Activated naive CD8-positive, alpha-beta T cell treated with anti-CD3 and anti-CD28 coated beads for 36 hours (primary cell): ENCODE measurements at places on chromosomes 12 and 14. TPM values are rescaled to one million over a fixed set of nuclear protein-coding genes. Genes with fewer than 3 reads are reported as not detected.
A peak's percentile ranks its signal among the peaks of the same experiment; 100 is the strongest.

DNA sequence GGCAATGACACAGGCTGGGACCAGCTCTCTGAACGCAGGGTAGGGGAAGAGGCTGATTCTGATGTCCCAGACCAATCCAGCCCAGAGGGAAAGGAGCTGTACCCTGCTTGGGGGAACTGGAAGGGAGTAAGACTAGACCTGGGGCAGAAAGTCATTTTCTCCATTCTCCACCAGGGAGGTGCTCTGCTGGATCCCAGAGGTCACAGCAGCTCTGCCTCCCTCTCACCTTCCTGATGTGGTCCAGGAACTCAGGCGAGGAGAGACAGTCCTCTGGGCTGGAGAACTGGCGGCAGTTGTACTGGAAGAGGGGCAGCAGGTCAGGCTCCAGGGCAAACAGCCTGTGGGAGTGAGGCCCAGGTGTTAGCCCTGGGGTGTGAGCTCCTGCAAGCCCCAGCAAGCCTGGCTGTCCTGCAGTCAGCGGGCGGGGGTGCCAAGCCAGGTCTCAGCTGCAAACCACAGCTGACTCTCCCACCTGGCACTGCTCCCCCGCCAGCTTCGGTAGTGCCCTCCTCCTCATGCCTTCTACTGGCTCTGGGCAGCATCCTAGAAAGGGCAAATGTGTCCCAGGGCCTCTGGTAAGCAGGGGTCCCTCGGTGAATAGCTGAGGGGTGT is 1.9 kb downstream of the NGB start:
- no peaks in the 10 kb centered on the region for H3K4me1 ChIP-seq
- no peaks in the 10 kb centered on the region for H3K36me3 ChIP-seq
- H3K4me3 ChIP-seq = no peak overlapping the region
- no peak for DNase-seq
- peaks cover 50% of the 10 kb centered on the region for H3K27me3 ChIP-seq

DNA sequence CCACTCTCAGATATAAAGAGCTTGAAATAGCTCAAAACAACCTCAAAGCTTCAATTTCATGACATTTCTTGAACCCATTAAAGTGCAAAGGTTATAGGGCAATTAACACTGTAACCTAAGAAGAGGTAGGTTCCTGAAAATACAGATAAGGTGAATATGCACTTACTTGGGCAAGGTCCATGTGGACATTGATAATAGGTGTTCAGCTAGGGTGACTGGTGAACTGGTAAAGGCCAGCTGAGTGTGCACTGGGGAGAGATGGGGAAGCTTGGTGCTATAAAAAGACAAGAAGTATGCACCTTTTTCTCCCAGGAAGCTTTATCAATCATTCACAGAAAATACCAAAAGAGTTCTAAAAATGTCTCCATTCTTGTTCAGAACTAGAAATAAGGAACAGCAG is 418.6 kb downstream of the SLC16A7 start:
- no peak overlapping the region for H3K4me3 ChIP-seq
- no peaks in the 10 kb centered on the region for H3K36me3 ChIP-seq
- no peaks in the 10 kb centered on the region for H3K27me3 ChIP-seq
- DNase-seq = no peak

DNA sequence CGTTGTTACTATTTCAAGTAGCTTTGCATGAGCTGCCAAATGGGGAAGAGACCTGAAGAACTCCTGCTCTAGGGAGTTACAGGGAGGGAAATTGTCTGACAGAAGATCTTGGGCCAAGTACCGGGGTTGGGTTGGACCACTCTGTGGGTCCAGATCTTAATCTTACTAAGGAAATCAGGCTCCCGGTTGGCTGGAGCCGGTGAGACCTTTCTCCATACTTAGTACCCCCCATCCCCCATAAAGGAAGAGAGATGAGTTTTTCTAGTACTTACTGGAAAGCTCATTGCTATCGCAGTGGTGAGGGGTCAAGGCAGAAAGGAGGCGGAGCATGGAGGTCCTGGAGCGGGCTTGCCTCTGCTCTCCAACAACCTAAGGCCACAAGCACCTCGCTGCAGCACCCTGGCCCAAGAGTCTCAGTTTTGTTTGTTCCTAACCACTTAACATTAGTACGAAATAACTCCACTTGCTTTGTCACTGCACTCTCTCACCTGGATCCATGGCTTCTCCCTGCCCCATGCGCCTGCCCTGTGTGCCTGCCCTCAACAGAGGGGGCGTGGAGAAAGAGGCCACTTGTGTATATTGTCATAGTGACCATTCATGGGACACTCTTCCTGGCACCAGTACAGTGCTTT is 6.8 kb upstream of the UNC119B start:
- no peak overlapping the region for H3K27ac ChIP-seq
- peaks cover 4% of the 10 kb centered on the region for H3K4me1 ChIP-seq
- H3K27me3 ChIP-seq = no peaks in the 10 kb centered on the region
- peaks cover 16% of the 10 kb centered on the region for H3K36me3 ChIP-seq

GRCh38 chr12:78121969-78122610 is 291.4 kb downstream of the NAV3 start:
- no peaks in the 10 kb centered on the region for H3K4me1 ChIP-seq
- H3K27me3 ChIP-seq = no peaks in the 10 kb centered on the region
- H3K4me3 ChIP-seq = no peak overlapping the region

GRCh38 chr12:31228811-31229792 is 96.8 kb downstream of the SINHCAF start:
- H3K27me3 ChIP-seq = no peaks in the 10 kb centered on the region
- H3K4me3 ChIP-seq = no peak overlapping the region
- H3K4me1 ChIP-seq = no peaks in the 10 kb centered on the region
- no peak overlapping the region for H3K27ac ChIP-seq

GRCh38 chr14:91333650-91334039 is 84.0 kb downstream of the CCDC88C start:
- DNase-seq = no peak
- H3K4me3 ChIP-seq = no peak overlapping the region
- peaks cover 12% of the 10 kb centered on the region for H3K36me3 ChIP-seq
- H3K4me1 ChIP-seq = peaks cover 55% of the 10 kb centered on the region

- H3K27me3 ChIP-seq = peaks cover 5% of the 10 kb centered on the region
- H3K36me3 ChIP-seq = peaks cover 1% of the 10 kb centered on the region
- no peak overlapping the region for H3K27ac ChIP-seq
- H3K4me3 ChIP-seq = no peak overlapping the region
These were observed 2.8 kb upstream of the RNASE4 start for GRCh38 chr14:20681348-20682126.

- H3K36me3 ChIP-seq = peaks cover 5% of the 10 kb centered on the region
- no peak overlapping the region for H3K27ac ChIP-seq
- no peaks in the 10 kb centered on the region for H3K27me3 ChIP-seq
- DNase-seq = no peak
- H3K4me3 ChIP-seq = no peak overlapping the region
These were observed 48.5 kb downstream of the PHLDA1 start for GRCh38 chr12:75982979-75983660.

DNA sequence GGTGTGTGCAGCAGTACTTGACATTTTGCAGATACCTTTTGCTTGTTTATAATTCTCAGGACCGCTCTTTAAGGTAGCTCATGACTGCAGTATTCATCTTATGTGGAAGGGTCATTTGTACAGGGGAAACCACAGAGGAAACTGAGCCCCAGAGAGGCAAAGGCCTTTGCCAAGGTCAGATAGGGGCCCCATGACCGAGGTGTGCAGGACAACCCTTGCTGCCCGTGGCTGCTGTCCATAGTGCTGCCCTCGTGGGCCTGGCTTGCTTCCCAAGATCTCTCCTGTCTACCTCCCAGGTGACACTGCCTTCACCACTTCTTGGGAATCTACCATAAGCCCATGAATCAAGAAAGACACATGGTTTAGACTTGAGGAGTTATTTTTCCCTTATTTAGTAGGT is 198.7 kb upstream of the BCL2L14 start:
- H3K4me3 ChIP-seq = no peak overlapping the region
- H3K4me1 ChIP-seq = peaks cover 27% of the 10 kb centered on the region
- H3K36me3 ChIP-seq = peaks cover 42% of the 10 kb centered on the region
- H3K27me3 ChIP-seq = no peaks in the 10 kb centered on the region
- no peak overlapping the region for H3K27ac ChIP-seq

GRCh38 chr12:9909724-9910123 is 22.4 kb downstream of the CLEC2A start:
- DNase-seq = no peak
- peaks cover 30% of the 10 kb centered on the region for H3K4me1 ChIP-seq
- no peak overlapping the region for H3K4me3 ChIP-seq
- peaks cover 38% of the 10 kb centered on the region for H3K36me3 ChIP-seq
- no peak overlapping the region for H3K27ac ChIP-seq
- H3K27me3 ChIP-seq = no peaks in the 10 kb centered on the region

- H3K4me3 ChIP-seq = no peak overlapping the region
- no peaks in the 10 kb centered on the region for H3K36me3 ChIP-seq
These were observed 10.4 kb downstream of the KCNJ8 start for GRCh38 chr12:21764065-21764464.

- DNase-seq = no peak
- H3K4me1 ChIP-seq = peaks cover 2% of the 10 kb centered on the region
- H3K27ac ChIP-seq = no peak overlapping the region
These were observed 105.1 kb downstream of the STXBP6 start for GRCh38 chr14:24944800-24945199.

GRCh38 chr14:58078068-58078467 is 73.9 kb downstream of the ARMH4 start:
- peaks cover 2% of the 10 kb centered on the region for H3K4me1 ChIP-seq
- peaks cover 26% of the 10 kb centered on the region for H3K27me3 ChIP-seq
- no peak overlapping the region for H3K27ac ChIP-seq
- DNase-seq = no peak

- DNase-seq = no peak
- no peak overlapping the region for H3K4me3 ChIP-seq
- H3K4me1 ChIP-seq = peaks cover 12% of the 10 kb centered on the region
- no peak overlapping the region for H3K27ac ChIP-seq
- H3K36me3 ChIP-seq = peaks cover 9% of the 10 kb centered on the region
- H3K27me3 ChIP-seq = no peaks in the 10 kb centered on the region
These were observed 6.0 kb upstream of the SOS2 start for GRCh38 chr14:50237427-50237826.

- peaks cover 42% of the 10 kb centered on the region for H3K4me1 ChIP-seq
- peak overlapping the region; percentile 34 for H3K4me3 ChIP-seq
- no peak for DNase-seq
- H3K36me3 ChIP-seq = peaks cover 34% of the 10 kb centered on the region
These were observed 3.7 kb downstream of the SIVA1 start for GRCh38 chr14:104756477-104757237.

DNA sequence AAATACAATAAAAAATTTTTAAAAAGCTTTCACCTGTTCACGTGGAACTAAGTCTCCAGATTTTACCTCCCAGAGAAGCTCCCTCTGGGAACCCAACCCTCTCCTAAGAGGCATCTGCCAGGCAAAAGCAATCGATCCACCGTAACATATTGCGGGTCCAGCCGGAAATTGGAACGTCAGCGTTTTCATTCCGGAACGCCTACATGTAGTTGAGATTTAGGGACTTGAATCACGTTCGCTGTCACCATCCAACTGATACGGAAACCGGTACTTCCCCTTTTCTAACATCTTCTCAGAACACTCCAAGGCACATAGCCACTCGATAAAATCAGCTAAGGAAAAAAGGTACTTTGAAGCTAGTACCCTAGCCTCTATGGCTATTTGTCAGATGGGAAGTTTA is 70.3 kb downstream of the COX16 start:
- peak; percentile 64 for DNase-seq
- no peaks in the 10 kb centered on the region for H3K27me3 ChIP-seq
- peaks cover 6% of the 10 kb centered on the region for H3K4me1 ChIP-seq
- H3K4me3 ChIP-seq = peak overlapping the region; percentile 56
- no peak overlapping the region for H3K27ac ChIP-seq

GRCh38 chr12:85244561-85244960 is 35.5 kb upstream of the ALX1 start:
- H3K4me3 ChIP-seq = no peak overlapping the region
- H3K27me3 ChIP-seq = no peaks in the 10 kb centered on the region
- H3K36me3 ChIP-seq = no peaks in the 10 kb centered on the region
- no peak overlapping the region for H3K27ac ChIP-seq
- no peaks in the 10 kb centered on the region for H3K4me1 ChIP-seq
- DNase-seq = no peak

GRCh38 chr12:94195483-94195882 is 47.1 kb downstream of the PLXNC1 start:
- no peak overlapping the region for H3K4me3 ChIP-seq
- DNase-seq = no peak
- H3K27ac ChIP-seq = no peak overlapping the region

DNA sequence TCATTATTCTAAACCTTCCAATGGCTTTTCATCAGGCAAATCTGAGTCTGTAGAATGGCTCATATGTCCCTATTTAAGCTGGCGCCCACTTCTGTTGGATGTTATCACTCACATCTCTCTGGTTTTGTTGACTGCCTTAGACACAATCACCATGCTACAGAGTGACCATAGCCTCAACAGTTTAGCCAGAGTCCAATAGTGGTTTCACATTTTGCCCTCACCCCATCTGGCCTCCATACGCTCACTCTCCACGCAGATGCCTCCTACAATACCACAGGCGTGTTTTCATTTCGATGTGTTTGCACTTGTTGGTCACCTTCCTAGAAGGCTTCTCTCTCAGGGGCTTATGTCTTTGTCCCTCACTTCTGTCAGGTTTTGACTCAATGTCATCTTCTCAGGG is 3.4 kb downstream of the KLRB1 start:
- DNase-seq = no peak
- peaks cover 8% of the 10 kb centered on the region for H3K36me3 ChIP-seq
- H3K27me3 ChIP-seq = no peaks in the 10 kb centered on the region
- no peak overlapping the region for H3K4me3 ChIP-seq
- peaks cover 11% of the 10 kb centered on the region for H3K4me1 ChIP-seq

GRCh38 chr12:73421832-73422231 is 1115.8 kb upstream of the ATXN7L3B start:
- H3K4me3 ChIP-seq = no peak overlapping the region
- DNase-seq = no peak
- no peak overlapping the region for H3K27ac ChIP-seq
- no peaks in the 10 kb centered on the region for H3K4me1 ChIP-seq

Gene HEATR5A
- 10.8 TPM for total RNA-seq

Gene RBMS2
- total RNA-seq = 4.4 TPM

Gene MUCL1
- not detected for total RNA-seq

Gene KIF5A
- total RNA-seq = 1.7 TPM

Gene AMDHD1
- total RNA-seq = 1.5 TPM

Gene DACT1
- 1.2 TPM for total RNA-seq

Gene FBXW8
- total RNA-seq = 7.3 TPM

Gene ENO2
- 140 TPM for total RNA-seq

Gene ASB2
- total RNA-seq = 26.4 TPM

Gene GLT1D1
- 0.27 TPM for total RNA-seq
